ENCODE measurements at places on chromosomes 3 and 15. TPM values are rescaled to one million over a fixed set of nuclear protein-coding genes. Genes with fewer than 3 reads are reported as not detected.

CYP1A1 gene
- polyA plus RNA-seq: 0.02 TPM

LCTL gene
- 1.3 TPM for polyA plus RNA-seq

LYZL4 gene
- polyA plus RNA-seq: not detected

NSMCE3 gene
- polyA plus RNA-seq: 7.2 TPM
